Brain (organoid and tissue), 16 donors: ENCODE measurements at places on chromosomes 5 and 9.

DNA sequence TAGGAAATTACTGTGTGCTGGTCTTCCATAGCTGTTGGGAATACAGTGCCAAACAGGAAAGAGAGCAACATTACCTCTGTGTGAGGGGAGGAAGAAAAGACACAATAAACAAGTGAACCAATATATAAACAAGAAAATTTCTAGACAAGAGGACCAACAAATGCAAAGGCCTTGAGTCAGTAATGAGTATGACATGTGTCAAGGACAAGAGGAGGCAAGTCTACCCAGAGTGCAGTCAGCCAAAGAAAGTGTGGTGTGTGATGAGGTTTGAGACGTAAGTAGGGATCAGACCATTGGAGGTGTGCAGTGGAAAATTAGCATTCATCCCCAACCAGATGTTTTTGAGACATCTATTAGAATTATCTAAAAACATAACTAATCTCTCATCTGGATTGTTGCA is 69.5 kb upstream of the CDH6 start:
- no peak for DNase-seq

GRCh38 chr9:117809751-117810150 is 105.5 kb downstream of the TLR4 start:
- no peak for DNase-seq

GRCh38 chr5:157570531-157571200 is 4.9 kb downstream of the ADAM19 start:
- no peak for DNase-seq

GRCh38 chr5:147179562-147180147 is 55.2 kb upstream of the STK32A start:
- peak; percentile 88 for DNase-seq

- DNase-seq, result no peak
These were observed 165.3 kb downstream of the PAX5 start for GRCh38 chr9:36868586-36869282.

GRCh38 chr5:167346461-167346860 is 945.0 kb upstream of the WWC1 start:
- peak; percentile 11 for DNase-seq

GRCh38 chr9:127763918-127764384 is 14.5 kb downstream of the SH2D3C start:
- DNase-seq, result no peak

- no peak for DNase-seq
These were observed 25.7 kb upstream of the ENTREP1 start for GRCh38 chr9:69299315-69299714.

DNA sequence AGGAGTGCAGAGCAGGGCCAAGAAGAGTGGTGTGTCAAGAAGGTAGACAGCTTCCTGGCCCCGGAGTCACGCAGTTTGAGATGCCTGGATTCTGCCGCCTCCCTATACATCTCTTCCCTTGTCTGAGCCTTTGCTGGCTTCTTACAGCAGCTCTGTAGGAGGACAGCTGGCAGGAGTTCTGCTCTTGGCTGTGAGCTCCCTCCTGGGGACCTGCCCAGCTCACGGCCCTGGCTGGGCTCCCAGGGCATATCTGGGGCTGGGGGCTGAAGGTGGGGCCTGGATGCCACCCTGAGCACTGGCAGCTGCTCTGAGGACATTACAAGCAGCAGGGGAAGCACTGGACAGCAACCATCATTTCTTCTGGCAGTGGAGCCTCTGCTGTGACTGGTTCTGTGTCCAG is 786 bp upstream of the TSSK1B start:
- DNase-seq, result no peak

DNA sequence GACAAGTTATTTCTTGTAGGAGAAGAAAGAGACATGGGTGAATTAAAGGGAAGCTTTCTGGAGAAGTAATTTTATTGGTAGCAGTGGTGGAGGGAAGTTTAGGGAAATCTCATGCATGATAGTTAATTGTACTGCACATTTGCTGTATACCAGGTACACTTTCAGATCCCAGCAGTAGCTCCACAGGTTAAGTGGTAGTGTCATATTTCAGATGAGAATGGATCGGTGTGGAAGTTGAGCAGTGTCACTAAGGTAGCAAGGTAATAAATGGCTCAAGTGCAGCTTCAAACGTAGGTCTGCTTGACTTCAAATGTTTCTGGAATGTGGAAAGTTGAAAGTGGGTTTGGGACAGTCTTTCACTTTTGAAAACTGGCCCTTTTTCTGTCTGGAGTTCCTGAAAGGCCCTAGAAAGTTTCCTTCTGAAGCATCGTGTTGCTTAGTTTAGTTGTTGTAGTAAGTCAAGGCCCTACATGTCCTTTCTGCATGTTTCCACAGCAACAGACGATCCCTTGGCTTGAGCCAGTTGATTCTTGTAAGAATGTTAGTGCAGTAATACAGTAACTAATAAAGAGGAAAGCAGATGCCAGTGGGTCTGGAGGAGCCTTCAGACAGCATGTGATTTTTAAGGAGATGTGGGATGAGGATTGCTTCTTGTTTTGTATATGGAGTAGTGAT is 3.7 kb downstream of the CLTA start:
- DNase-seq, result no peak

GRCh38 chr5:73672132-73672531 is 46.1 kb downstream of the ARHGEF28 start:
- no peak for DNase-seq

DNA sequence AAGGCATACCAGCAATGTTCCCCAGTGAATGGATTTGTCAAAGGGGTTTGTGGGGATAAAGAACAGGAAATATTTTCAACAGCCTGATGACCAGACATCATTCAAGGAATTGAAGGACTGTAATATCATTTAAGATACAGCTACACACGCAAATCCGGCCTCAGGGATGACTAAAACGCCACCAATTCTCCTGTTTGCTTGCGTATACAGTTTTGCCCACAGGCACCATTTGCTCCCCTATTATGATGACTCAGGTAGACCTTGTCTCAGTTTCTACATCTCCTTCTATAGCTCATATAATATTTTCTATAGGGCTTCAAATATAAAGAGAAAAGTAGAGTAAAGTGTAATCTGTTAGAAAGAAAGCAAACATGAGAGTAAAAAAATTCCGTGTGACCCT is 29.7 kb upstream of the ITGA1 start:
- DNase-seq, result no peak

- no peak for DNase-seq
These were observed 14.7 kb upstream of the NIPBL start for GRCh38 chr5:36861871-36862270.

DNA sequence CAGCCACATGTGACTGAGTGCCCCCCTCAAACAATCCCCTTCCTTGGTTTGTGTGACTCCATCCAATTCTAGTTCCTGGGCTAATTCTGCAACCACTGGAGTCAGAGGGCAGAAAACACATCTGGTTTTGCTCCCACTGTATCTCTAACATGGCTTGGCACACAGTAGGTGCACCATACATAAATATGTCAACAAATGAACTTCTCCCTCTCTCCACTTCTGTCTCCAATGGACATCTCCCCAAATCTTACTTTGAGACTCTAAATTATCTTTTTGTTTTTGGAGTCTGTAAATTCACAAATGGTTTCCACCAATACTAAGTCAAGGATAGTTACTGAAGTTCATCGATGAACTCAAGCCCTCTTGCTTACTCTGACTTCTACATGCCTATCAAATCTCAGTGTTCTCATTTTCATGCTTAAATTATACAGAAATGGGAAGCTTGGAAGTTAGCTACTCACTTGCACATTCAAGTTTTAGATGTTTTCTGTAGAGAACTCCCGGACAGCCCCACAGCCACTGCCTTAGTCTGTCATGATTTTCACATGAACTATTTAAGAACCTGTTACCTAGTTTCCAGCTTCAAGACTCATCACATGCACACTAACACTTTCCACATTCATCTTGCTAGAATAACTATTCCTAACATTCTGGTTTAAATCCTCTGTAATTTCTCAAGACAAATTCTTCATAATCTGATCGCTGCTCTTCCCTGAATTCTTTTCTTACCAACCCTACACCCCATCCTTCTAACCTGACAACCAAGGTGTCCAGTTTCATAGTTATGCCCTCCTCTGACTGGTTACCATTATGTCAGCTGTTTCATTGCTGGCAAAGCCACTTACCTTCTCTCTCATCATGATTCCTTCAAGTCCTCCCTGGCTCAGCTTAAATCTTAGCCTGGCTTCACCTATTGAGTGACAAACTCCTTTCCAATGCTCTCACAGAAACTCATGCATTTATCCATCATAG is 6.0 kb downstream of the RPL37 start:
- DNase-seq, result no peak

- DNase-seq, result no peak
These were observed 796.3 kb downstream of the SEMA5A start for GRCh38 chr5:8749556-8749955.

DNA sequence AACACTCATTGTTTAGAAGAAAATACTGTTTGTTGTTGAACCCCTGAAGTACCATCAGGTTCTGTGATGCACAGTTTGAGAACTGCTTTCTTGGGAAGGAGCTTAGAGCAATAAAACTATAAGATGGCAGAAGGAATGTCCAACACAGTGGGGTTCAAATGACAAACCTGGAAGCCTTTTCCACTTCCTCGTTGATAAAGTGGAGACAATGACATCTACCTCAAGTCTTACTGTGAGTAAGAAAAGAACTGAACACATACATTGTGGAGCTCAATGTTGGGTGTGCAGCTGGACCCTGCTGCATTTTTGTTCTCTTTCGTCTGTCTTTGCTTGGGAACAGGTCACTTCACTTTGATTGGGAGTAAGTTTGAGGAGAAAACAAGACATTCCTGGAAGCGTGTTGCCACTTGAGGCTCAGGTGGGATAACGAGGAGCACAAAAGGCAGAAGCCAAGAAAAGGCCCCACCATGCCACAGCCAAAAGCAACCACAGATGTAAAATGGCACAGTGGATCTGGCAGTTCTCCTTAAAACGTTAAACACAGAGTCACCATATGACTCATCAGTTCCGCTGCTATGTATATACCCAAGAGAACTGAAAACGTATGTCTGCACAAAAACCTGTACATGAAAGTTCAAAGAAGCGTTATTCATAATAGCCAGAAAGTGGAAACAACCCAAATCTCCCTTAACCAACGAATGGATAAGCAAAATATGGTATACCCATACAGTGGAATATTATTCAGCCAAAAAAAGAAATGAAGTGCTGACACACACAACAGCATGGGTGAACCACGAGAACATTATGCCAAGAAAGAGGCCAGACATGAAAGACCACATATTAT is 42.9 kb upstream of the SUB1 start:
- DNase-seq, result no peak

- DNase-seq, result no peak
These were observed 26.0 kb upstream of the OLFM1 start for GRCh38 chr9:135061441-135061840.

DNA sequence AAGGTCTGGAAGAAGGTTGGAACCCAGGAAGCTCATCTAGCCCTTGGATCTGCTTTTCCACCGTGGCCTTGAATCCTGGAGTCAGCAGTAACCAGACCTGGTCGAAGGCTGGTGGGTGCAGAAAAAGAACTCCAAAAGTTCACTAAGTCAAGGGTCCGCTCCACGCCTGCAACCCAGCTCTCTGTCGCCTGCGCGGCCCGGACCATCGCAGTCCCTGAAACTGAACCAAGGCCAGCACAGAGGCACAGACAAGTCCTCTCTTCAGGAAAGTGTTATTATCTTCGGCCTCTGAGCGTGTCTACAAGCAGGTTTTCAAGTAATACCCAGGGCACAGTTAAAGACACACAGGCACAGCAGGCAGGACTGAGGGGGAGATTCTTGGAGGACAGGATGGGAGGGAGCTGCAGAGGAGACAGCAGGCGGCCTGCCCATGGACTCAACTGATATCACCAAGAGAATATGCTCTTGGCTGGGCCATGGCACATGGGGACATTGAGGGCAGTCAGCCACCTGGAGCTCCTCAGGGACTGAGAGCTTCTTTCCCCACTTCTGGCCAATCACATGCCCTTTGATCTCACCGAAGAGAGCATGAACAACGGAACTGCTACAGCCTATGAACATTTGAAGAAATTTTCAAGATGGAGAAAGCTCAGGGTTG is 45.8 kb upstream of the SEMA4D start:
- no peak for DNase-seq

- no peak for DNase-seq
These were observed 109.3 kb downstream of the CRB2 start for GRCh38 chr9:123465304-123465703.

GRCh38 chr5:72226950-72227349 is 93.1 kb downstream of the MRPS27 start:
- DNase-seq, result no peak

GRCh38 chr5:57244331-57244730 is 70.5 kb downstream of the GPBP1 start:
- no peak for DNase-seq

DNA sequence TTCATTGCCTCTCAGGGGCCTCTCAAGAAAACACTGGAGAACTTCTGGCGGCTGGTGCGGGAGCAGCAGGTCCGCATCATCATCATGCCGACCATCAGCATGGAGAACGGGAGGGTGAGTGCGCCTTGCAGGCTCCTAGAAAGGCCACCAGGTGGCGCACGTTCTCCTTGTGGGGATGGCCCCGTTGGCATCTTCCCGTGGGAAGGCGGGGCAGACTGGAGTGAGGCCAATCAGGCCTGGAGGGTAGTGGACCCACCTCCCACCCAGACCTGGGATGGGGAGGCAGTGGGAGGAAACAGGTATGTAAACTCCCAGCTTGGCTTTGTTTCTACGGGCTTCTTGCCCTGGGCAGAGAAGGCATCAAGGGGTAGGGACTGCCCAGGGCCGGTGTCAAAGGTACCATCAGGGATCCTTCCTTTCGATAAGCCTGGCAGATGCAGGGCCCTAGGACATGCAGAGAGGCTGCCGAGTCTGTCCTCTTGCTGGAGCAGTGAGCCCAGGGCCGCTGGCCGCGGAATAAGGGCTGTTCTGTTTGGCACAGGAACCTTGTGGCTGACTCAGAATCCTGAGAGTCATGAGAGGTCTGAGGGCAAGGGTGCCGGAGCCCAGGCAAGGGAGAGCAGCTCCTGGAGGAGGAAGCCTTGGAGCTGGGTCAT is 18.9 kb upstream of the SPTLC1 start:
- peak; percentile 87 for DNase-seq

GRCh38 chr5:24831989-24832388 is 187.2 kb upstream of the CDH10 start:
- DNase-seq, result no peak
